ENCODE measurements at places on chromosomes 16 and 17.

DNA sequence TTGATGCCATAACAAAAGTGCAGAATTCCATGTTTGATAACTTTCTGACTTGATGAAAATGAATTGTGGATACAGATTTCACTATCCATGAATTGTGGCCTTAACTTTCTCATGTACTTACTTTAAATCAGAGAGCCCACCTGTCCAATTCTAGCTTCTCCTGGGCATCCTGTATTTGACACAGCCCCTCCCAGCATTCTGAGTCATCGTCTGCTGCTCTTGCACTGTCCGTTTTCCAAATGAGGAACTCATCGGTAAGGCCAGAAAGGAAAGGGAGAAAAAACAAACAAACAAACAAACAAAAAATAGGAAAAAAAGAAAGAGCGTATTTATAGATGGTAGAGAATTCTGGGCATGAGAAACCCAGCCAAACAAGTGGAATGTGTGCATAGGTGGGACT is 361.6 kb downstream of the WWOX start:
- DNase-seq, result no peak

GRCh38 chr16:4640572-4641305 is 16.1 kb downstream of the MGRN1 start:
- no peak for DNase-seq

DNA sequence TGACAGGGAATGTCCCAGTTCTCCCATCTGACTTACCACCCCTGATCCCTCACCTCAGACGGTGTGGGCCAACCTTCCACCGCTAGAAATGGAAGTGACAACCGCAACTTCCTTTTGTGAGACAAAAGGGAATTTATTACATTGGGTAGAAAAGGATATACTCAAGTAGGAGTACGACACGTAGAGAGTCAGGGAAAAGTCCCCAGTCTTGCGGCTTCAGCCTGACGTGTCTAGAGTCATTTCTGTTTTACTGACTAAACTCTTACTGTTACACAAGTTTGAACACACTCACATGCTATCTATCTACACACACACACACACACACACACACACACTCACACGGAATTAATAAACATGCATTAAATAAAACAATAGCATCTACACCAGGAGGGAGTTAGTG is 178.9 kb downstream of the COPRS start:
- DNase-seq, result no peak

DNA sequence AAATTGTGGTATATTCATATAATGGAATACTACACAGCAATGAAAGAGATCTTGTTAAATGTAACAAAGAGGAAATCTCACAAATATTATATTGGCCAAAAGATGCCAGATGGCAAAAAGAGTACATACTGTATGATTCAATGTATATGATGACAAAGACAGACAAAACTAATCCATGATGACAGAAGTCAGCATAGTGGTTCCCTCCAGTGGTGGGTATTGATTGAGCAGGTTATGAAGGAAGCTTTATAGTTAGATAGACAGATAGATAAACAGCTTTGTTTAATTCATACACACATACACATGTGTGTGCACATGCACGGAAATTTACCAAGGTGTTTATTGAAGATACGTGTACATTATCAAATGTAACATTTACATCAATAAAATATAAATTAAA is 74.4 kb upstream of the SMIM36 start:
- DNase-seq, result no peak

GRCh38 chr16:85641776-85642176 is 28.7 kb downstream of the GSE1 start:
- no peak for DNase-seq

- no peak for DNase-seq
These were observed 17.4 kb downstream of the CD300LG start for GRCh38 chr17:43864161-43864984.

DNA sequence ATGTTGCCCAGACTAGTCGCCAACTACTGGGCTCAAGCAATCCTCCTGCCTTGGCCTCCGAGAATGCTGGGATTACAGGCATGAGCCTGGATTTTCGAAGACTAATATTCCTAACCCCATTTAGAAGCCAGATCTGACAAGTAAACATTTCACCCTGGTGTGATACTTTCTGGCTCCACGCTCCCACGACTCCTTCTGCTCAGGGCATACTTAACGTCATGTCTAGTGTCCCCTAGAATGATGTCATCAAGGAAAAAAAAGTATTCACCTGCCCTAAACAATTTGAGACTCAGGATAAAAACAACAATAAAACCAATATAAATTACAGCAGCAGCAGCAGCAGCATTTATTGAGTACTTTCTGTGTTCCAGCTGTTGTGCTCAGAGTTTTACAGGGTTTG is 13.2 kb downstream of the ITGB3 start:
- no peak for DNase-seq

- DNase-seq, result no peak
These were observed 37.1 kb downstream of the MRC2 start for GRCh38 chr17:62664336-62665120.

- DNase-seq, result no peak
These were observed 2.2 kb downstream of the DVL2 start for GRCh38 chr17:7232114-7232513.

DNA sequence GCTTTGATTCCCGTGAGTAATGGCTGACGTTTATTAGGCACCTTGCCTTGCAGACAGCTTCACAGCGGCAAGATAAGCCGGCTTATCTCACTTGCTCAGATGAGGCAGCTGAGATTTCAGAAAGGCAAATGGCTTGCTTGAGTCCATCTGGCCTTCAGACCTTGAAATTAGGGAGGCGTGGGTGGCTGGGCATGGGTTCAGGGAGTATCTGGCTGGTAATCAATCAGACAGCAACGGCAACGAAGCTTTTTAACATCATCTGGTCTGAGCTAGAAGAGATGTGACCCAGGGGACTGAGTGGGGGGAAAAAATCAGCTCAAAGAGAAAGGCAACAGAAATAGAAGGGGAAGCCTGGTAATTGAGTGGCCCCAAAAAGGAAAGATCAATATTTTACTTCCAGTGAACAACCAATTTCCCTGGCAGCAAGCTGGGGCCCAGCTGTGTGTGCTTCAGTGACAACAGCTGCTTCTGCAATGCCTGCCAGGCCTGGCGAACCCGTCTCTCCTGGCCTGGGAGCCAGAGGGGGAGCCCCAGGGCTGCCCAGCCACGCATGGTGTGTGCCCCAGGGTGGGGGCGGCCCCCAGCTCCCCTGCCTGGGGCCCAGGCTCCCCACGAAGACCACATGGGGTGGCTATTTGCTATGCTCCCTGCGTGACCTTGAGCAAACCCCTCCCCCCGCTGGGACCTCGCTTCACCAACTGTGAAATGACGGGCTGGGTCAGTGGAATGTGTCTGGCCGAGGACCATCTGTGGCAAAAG is 34.0 kb downstream of the RAB11FIP4 start:
- DNase-seq, result no peak

DNA sequence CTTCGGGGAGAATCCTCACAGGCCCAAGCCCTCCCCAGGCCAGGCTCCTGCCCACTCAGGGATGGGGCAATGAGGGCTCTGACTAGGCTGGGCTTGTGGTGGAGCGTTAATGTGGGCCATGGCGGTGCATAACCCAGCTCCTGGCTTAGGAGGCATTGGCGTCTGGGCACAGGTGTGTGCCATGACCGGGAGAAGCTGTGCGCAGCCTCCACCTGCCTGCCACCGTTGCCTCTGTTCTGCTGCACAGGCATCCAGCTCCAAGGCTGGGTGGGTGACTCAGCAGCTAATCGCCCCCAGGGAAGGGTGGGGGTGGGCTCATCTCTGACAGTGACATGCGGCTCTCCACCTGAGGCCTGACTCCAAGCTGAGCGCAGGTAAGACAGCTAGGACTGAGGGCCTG is 3.5 kb upstream of the ARHGAP27 start:
- DNase-seq, result no peak

- DNase-seq, result no peak
These were observed 32.2 kb downstream of the TEX2 start for GRCh38 chr17:64230791-64231408.

- no peak for DNase-seq
These were observed 12.6 kb upstream of the UQCRC2 start for GRCh38 chr16:21940570-21940969.

- DNase-seq, result no peak
These were observed 862 bp downstream of the DCAKD start for GRCh38 chr17:45050481-45051059.

DNA sequence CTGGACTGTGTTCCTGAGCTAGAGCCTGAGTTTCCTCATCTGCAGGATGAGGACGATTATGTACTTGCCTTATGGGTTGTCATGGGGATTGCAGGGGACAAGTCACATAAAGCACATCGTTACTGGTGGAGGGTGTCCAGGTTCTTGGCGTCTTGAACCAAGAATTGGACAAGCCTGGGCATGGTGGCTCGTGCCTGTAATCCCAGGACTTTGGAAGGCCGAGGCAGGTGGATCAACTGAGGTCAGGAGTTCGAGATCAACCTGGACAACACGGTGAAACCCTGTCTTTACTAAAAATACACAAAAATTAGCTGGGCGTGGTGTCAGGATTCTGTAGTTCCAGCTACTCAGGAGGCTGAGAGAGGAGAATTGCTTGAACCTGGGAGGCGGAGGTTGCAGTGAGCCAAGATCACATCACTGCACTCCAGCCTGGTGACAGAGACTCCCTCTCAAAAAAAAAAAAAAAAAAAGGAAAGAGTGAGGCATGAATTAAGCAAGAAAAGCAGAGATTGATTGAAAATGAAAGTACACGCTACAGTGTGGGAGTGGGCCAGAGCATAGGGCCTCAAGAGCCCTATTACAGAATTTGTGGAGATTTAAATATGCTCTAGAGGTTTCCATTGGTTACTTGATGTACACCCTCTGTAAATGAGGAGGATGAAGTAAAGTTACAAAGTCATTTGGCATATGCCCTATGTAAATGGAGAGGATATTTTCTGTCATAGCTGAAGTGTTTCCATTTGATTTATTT is 30.7 kb downstream of the ADGRG5 start:
- no peak for DNase-seq

- DNase-seq, result no peak
These were observed 40.3 kb downstream of the NDE1 start for GRCh38 chr16:15690296-15690695.

GRCh38 chr16:85872734-85873133 is 26.2 kb upstream of the IRF8 start:
- DNase-seq, result no peak

GRCh38 chr17:80998748-80999535 is 7.3 kb downstream of the CHMP6 start:
- DNase-seq, result no peak

DNA sequence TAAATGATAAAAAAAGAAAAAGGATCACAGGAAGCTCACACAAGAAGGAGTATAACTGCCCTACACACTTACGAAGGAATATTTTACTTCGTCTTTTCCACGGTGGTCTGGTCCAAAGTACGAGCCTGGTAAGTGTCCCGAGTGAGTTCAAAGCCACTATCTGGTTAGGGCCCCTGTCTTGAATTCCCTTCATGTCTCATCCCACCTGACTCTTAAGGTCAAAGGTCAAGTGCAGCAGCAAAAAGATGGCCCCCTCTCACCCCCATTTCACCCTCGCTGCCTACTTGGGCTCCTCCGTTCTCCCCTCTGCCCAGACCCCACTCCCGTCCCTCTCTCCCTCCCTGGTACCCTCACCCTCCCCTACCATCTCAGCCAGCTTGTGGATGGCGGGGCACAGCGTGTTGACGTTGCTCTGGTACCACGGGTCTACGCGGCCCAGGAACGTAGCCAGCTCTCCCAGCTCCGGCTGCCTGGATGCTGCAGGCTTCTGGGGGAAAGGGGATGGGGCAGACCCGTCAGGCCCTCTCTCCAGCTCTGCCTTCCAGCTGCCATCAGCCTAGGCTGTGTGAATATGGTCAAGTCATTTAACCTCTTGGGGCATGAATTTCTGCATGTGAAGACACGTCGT is 27.8 kb upstream of the MFSD6L start:
- no peak for DNase-seq

- DNase-seq, result no peak
These were observed 15.7 kb downstream of the DNAI2 start for GRCh38 chr17:74289688-74290087.

DNA sequence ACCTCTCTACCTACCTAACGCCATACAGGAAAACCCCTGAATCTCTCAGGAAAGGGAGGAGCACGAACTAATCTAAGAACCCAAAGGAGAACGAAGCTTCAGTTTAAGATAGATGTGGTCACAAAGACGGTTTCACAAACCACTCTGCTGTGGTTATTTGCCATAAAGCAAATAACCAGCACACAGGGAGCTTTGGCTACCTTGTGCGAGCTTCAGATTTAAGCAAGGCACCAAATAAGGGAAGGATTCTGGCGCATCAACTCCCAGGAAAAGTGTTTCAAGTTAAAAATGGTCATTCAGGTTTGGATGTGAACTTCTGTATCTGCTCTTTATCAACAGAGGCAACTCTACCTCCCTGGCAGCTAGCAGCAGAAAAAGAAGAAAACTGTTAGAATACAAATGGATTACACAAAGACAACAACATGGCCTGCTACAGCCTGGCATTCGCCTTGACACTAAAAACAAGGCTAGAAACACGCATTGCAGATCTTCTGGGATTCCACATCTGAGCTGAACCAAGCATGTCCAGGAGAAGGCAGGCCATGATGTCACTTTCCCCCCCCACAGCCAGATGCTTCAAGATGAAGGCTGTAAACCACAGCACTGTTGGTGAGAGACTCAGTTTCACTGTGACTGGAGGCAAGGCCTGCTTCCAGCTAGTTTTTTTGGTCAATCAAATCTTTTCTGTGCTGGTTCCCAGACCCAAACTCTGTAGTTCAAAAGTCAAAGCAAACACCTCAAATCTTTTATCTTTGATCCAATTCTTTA is 43.6 kb downstream of the SMG6 start:
- no peak for DNase-seq

DNA sequence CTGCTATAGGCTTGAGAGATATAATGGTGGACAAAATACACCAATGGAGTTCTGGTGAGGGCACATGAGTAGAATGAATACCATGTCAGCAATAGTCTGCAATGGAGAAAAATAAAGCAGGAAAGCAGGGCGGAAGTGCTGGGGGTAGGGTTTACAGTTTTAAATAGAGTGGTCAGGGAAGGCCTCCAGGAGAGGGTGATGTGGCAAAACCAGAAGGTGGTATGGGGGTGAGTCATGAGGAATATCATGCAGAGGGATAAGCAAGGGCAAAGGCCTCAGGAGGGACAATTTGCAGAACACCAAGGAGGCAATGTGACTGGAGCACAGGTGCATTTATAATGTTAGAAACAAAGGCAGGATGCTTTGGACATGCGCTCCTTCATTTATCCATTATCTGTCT is 102.0 kb downstream of the ITFG1 start:
- DNase-seq, result no peak

DNA sequence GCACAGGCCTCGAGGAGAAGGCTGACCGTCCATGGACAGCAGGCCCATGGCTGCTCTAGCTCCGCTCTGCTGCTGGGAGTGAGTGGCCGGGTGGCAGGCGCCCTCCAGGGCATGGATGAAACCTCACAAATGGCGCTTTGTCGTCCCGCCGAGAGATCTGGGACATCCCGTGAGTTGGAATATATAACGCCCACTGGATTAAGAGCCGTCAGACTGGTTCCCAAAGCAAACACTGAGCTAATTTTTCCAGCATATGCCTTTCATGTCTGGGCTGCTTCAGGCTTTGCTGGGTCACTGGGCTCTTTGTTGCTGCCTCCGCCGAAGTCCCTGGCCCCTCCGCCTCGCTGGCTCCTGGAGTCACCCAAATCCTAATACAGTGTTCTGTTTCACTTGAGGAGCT is 266.3 kb downstream of the FOXL1 start:
- no peak for DNase-seq

All from NCI-H2081 treated with DMSO at 0.1 percent for 48 hours (cell line).